ENCODE measurements at places on chromosomes 12 and 14.

DNA sequence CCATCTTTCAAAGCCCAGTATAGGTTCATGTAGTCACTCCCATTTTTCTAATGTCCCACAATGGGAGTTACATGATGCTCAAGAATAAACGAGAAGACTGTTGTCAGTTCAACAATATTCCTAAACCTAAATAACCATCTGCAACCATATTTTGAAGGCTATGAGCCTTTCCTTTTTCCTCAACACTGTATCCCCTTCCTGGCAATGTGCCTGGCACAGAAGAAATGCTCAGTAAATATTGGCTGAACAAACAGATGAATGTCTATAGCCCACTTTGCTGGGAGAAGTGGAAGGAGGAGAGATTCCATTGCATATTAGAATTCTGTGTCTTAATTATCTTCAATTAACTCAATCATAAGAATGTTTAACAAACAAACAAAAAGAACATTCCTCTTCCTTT lies 6.1 kb downstream of the ARMH4 start:
- DNase-seq = no peak

DNA sequence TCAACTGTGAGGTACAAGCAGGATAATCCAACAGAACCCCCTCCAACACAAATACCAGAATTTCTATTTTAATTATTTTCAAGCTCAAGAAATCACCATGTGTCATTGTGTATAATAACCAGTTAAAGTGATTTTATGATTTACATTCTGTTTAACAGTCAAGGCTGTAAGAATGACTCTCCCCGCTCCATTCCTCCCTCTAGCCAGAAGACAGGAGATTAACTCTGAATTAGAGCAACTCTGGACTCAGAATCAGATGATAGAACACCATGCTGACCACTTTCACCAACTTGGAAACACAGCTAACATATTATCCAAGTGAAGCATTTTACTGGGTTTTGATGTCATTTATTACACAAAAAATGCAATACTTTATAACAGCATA lies 71.9 kb downstream of the ATP2B1 start:
- no peak for DNase-seq

- DNase-seq = no peak
These were observed 10.1 kb upstream of the JDP2 start for GRCh38 chr14:75417674-75418073.

- DNase-seq = no peak
These were observed 266.8 kb upstream of the CLEC14A start for GRCh38 chr14:38522724-38523123.

GRCh38 chr12:3463921-3464320 lies 27.1 kb upstream of the PRMT8 start:
- DNase-seq = no peak

DNA sequence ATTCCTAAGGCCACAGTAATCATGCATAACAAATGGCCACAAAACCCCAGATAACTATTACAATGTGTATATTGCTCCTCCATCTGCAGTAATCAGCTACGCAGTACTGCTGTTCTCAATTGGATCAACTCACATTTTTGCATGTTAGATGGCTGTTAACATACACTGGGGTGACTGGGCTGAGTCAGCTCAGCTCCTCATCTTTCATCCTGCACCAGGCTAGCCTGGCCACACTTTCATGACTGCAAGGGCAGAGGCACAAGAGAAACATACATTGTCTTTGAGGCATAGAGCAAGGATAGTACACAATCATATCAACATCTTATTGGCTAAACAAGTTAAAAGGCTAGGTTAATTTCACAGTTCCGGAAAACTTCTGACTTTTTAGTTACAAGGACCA lies 306.6 kb downstream of the SLC6A15 start:
- no peak for DNase-seq

GRCh38 chr12:3363608-3364007 lies 127.4 kb upstream of the PRMT8 start:
- DNase-seq = no peak

- DNase-seq = no peak
These were observed 83.2 kb downstream of the HMGA2 start for GRCh38 chr12:65907513-65907912.

- DNase-seq = no peak
These were observed 93.9 kb downstream of the PLBD1 start for GRCh38 chr12:14473707-14474287.

DNA sequence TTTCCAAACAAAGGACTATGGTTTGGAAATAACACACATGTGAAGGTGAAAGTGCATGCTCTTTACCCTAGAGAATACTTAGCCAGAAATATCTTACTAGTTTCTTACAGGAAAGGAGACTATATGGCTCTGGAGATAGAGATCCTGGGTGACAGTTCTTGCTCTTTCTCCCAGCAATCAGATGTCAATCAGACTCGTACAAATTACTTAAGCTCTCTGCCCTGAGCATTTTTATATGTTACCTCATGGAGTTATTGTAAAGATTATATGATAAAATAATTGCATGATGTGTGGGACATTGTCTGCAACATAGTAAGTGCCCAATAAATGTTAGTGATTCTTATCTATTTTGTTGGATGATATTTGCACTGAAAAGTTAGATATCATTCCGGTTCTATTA lies 76.8 kb downstream of the FAR2 start:
- DNase-seq = no peak

GRCh38 chr12:22855456-22855855 lies 230.5 kb downstream of the ETNK1 start:
- DNase-seq = no peak

DNA sequence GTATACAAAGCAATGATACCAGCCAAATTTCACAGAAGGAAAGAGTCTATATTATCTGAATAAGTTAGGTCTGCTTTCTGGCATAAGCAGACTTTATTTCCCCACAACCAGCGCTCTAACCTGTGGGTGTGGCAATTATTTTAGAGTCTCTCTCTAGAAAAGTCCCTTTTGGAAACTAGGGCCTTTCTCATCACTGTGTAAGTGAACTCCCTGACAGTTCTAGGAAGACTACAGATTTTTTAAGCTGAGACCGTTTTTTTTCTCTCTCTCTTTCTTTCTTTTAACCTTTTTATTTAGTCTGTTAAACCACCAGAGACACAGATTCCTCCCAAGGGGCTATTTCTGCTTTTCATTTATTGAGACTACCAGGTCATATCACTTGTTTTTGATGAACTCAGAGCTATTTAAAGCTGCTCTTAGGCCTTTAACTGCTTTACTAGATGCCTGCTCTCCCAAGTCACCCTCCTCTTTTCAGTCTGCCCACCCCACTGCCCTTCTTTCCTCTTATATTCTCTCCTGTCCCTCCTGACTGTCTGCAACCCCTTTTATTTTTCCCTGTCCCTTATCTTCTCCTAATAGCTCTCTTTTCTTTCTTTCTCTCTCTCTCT lies 69.2 kb upstream of the ARHGAP5 start:
- no peak for DNase-seq

DNA sequence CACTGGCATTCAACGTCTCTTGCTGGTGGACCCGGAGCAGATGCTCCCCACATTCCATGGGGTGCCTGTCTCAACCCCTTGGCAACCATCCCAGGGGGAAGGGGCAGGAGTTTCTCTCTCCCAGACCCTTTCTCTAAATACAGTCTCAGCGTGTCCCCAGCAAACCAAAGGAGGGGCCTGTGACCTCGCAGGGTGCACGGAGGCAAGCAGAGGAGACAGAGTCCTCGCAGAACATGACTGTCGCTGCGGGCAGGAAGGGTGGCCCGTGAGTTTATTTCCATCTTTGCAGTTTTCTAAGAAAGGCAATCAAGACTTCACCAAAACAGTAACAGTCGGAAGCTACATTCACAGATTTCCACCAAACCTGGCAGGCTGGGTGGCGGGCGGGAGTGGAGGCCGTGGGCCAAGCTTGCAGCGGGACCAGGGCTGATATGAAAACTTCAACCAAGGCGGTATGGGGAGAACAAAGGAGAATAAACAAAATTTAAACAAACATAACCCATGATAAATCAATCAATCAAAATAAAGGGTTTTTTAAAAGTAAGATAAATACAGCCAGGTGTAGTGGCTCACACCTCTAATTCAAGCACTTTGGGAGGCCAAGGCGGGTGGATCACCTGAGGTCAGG lies 18.6 kb downstream of the BRF1 start:
- DNase-seq = no peak

- DNase-seq = no peak
These were observed 30.5 kb upstream of the TMEM179 start for GRCh38 chr14:104634886-104635570.

DNA sequence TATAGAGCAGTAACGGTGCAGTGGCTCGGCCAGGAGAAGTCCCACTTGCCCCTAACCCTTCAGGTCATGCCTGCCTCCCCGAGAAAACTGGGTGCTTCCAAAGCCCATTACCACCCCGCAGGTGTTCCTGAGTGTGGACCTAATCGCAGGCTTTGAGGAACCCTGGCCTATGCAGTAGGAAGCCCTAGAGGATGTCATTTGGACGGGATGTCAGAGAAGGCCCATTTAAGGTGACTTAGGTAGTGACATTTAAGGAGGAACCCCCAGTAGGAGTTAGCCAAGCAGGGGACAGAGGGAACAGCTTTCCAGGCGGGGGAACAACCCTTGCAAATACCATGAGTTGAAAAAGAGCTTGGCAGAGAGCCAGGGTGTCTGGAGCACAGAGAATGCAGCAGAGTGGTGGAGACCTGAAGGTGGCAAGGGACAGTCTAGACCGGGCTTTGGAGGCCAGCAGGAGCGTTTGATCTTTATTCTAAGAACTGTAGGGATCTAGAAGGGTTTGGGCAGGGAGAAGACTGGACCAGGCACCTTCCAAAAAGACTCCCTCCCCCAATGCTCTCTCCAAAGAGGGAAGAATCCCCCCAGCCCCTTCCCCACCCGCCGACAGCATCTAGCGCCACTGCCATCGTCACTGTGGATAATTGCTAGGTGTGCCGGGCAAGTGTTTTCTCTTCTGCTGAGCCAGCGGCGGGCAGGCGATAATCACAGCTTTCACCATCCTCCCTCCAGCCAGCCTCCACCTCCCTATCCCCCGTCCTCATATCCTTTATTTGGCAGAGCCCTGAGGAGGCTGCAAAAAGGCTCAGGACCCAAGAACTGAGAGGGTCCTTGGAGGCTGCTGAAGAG lies 33.3 kb upstream of the BEGAIN start:
- DNase-seq = no peak

GRCh38 chr12:121059031-121059898 lies 20.2 kb upstream of the OASL start:
- no peak for DNase-seq

DNA sequence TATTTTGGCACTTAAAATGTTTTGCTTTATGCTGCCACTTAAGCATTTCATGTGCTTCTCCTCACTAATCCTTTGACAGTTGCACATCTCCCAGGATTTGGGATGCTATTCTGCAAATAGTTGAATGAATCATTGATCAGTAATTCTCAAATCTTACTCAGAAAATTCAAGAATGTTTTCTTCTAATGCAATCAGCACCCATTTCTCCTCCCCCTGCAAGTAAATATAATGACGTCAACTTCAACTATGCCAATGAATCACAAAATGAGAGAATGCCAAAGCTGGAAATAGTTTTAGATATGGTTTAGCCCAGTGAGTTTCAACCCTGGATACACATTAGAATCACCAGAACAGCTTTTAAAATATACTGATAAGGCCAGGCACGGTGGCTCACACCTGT lies 2.1 kb upstream of the BLOC1S1 start:
- DNase-seq = no peak

- no peak for DNase-seq
These were observed 326.6 kb downstream of the LRIG3 start for GRCh38 chr12:58593557-58594304.

DNA sequence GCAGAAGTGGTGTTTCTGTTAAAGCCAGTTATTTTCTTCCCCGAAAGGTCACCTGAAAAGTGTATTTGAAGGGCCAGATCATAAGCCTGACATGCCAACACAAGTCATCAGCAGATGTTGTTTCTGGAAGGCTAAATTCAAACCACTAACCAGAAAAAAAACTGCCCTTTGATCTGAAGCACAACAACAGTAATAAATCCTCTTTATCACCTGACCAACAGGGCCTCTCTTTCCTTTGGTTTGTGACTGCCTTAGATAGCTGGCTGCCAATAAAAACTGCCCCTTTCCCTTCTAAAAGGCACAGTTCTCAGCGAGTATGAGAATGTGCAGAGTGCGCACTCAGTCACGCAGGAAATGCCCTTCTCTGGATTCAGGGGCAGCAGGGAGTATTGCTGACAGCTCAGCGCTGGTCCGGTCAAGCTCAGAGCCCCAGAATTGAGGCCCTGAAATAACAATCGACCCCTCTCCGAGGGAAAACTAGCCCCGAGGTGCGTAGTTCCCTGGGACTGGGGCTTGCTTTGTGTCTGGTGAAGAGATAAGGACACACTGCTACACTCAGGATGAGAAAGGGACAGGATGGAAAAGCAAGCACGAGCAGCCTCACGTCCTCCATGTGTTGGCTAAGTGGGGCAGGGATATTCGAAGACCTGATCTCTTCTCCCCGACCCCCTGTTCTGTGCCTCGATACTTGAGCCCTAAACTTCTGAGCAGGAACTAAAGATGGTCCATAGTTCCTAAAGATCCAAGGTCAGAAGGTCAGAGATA lies 184.2 kb upstream of the GZMB start:
- DNase-seq = no peak

GRCh38 chr14:71063351-71063750 lies 156.1 kb downstream of the PCNX1 start:
- DNase-seq = no peak

DNA sequence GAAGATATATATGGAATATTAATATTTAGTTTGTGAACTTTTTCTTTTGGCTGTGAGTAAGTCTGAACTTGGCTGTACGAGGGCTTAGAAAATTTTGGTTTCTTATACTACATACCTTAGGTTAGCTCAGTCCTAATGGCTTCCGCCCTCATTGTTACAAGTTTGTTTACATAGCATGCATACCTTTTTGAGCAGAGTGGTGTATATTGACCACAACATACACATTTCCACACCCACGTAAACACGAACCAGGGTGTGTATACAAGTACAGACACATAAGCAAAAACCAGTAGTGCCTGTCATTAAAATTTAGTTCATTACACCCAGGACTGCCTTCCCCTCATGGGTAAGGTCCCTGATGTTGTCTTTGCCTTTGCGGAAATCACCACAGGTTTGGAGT lies 230.2 kb upstream of the RGS6 start:
- DNase-seq = no peak

DNA sequence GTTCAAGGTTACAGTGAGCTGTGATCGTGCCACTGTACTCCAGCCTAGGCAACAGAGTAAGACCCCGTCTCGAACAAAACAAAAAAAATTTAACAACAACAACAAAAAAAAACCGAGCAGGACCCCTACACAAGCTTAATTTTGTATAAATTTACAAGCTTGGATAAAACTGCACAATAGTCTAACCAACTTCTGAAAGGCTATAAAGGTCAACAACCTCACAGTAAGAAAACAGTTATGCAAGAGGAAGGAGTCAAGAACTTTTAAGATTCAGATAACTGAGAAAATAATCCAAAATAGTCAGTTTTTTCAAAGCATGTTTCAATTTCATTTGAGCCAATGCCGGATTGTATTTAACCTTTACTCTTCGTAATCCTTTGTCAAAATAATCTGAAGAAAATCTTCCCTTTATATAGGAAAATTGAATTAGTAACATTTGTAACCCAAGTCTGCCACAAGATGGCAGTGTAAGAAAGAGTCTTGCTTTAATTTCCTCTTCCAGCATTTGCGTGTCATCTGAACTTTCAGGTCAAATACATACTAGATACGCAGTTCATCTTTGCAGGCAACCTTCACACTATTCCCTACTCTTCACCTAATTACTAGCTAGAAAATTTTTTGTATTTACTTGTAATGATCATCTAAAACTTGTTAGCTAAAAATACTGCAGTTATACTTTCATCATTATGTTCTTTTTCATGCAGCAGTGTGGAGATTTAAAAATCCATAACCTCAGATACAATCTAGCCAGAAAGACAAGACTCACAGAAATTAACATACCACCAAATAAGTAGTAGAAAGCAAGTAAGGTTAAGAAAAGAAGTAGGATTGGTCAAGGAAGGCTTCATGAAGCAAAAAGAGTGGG lies 5.8 kb downstream of the CCNB1IP1 start:
- no peak for DNase-seq

Measured in stimulated activated CD8-positive, alpha-beta memory T cell treated with anti-CD3 and anti-CD28 coated beads, Interleukin-7, amount 100 ng/mL, for 24 hours (primary cell).